C1 segment of cervical spinal cord (tissue), 14 donors: ENCODE measurements at places on chromosomes 13 and 19.
A peak's percentile ranks its signal among the peaks of the same experiment; 100 is the strongest.

DNA sequence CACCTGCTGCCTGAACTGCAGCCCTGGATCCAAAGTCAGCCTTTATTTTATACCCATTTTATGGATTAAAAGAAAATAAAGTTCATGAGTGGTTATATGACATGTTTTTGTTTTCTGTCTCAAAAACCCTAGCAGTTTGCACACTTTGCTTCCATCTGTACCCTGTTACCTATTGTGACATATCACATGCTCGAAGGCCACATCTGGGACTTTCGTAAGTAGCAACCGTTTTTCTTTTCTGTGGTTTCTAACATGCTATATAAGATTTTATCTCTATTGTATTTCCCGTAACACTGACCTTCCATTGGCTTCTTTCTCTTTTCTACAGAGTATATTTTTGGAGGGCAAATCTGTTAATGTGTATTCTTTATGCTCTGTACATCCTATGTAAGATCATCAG is 1007.2 kb downstream of the PCDH9 start:
- DNase-seq = no peak

- no peak for DNase-seq
Observed at GRCh38 chr19:17394891-17395415, 957 bp upstream of the CCDC194 start.

GRCh38 chr13:23992781-23993679 is 95.7 kb upstream of the C1QTNF9B start:
- peak; percentile 89 for DNase-seq

DNA sequence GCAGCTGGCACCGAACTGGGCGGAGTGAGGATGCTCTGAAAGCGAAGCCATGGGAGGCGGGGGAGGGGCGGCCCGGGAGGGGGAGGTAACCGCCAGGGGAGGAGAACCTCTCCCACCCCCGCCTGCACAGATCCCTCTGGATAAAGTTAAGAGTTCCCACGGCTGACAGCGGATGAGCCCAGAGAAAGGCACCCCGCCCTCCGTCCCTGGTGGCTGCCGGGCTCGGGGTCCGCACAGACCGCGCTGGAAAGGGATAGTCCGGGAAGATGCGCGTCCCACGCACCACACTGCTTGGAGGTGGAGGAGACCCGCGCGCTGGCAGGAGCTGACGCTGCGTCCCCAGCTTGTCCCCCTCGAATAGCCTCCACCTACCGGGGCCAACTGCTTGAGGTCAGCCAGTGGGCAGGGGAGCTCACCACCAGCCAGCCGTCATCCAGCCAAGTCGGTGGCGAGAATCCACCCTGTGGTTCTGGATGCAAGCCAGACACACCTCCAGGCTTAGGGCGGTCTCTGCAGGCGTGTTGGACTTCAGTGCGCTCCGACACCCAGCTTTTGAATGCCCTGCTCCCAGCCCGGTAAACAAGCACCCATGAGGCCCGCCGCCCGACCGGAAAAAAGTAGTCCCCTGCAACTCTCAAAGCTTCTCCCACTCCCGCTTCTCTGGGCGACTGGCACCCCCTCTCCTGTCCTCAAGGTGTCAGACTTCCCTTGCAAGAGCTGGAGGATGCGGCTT is at the start of gene TRPC4:
Gene TRPC4 (minus strand): TSS at position 17 of the 733 bp plus-strand sequence. CDS start 86,439 bp downstream, outside the sequence.
- no peak for DNase-seq

- DNase-seq = no peak
Observed at GRCh38 chr19:2361246-2362045, 1.4 kb downstream of the TMPRSS9 start.

- no peak for DNase-seq
Observed at GRCh38 chr13:112869202-112870050, 99.6 kb upstream of the MCF2L start.

GRCh38 chr13:79404361-79404760 is 1.7 kb downstream of the RBM26 start:
- no peak for DNase-seq

- no peak for DNase-seq
Observed at GRCh38 chr13:22128441-22129408, 457.9 kb downstream of the FGF9 start.

DNA sequence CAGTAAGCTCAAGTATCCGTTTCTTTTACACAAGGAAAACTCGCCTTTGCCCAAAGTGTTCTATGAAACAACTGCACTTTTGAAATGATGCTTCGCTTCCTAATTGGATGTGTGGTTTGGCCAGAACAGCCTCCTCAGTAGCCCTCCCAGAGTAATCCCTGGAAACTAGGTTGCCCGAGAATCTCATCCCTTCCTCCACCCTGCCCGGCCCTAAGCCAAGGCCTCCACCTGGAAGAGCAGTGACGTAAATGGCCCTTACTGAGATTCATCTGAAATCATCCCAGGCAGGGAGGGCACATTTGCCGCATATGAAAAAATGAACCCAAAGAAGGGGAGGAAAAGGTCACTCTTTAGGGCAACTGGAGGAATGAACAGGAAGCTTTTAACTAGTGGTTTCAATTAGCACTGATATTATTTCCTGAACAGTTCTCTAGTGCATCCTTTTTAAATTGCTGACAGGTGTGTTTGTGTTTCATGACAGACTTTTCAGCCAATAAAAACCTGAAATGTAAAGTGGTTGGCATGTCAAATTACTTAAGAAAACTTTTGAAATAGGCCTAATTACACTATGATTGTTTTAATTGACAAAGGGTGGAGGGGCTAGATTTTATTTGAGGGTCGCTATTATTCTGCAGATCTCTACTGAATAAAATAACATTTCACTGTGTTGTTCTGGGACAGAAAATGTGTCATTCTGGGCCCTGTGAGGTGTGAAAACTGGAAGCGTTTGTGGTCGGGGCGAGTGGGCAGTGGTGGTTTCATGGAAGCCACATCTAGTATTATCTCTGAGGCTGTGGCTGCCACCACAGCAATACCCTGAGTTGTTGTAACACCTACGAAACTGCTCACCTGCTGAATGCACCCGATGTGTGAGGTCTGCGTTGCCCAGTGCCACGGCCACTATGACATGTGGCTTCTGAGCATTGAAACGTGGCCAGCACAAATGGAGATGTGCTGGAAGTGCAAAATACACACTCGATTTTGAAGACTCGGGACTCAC is 112.1 kb downstream of the ZIC5 start:
- DNase-seq = no peak

DNA sequence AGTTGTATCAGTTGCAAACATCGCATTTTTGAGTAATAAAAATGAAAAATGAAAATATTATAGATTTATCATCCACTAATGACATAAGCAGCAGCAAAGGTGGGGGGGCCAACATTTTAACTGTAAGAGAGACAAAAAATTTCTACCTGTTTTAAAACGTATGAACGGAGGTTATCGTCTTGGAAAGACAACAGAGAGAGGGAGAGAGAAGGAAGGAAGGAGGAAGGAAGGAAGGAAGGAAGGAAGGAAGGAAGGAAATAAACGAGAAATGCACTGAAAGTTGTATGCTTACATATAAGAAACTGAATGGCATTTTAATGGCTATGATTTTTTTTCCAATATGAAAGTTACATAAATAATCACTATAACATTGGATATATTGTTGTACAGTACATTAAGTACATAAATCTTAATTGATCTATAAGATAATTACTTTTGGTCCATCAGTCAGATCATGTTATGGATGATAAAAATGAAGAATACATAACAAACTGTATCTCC is 862.8 kb upstream of the SLITRK1 start:
- no peak for DNase-seq

DNA sequence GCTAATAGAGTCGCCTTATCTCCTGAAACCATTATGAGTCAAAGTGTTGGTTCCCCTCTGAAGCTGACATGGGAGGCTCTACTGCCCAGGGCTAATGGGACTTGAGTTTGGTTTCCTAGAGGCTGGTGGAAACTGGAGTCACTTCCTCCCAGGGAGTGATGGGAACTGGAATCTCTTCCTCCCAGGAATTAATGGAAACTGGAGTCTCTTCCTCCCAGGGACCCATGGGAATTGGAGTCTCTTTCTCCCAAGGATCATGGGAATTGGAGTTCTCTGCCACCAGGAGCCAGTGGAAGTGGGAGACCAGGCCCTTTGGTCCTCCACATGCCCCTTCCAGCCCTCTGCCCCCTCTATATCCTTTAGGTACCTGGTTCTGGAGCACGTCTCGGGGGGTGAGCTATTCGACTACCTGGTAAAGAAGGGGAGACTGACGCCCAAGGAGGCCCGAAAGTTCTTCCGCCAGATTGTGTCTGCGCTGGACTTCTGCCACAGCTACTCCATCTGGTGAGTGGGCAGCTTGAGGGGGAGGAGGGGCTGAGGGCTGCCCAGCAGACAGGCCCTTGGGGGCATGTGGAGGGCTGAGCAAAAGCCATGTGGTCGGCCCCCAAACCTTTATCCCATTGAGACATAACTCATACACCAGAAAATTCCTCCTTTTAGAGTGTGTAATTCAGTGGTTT is 5.5 kb downstream of the BRSK1 start:
- no peak for DNase-seq

- no peak for DNase-seq
Observed at GRCh38 chr19:2243274-2244124, 5.6 kb upstream of the AMH start.

- no peak for DNase-seq
Observed at GRCh38 chr13:59356607-59357006, 807.1 kb downstream of the DIAPH3 start.

DNA sequence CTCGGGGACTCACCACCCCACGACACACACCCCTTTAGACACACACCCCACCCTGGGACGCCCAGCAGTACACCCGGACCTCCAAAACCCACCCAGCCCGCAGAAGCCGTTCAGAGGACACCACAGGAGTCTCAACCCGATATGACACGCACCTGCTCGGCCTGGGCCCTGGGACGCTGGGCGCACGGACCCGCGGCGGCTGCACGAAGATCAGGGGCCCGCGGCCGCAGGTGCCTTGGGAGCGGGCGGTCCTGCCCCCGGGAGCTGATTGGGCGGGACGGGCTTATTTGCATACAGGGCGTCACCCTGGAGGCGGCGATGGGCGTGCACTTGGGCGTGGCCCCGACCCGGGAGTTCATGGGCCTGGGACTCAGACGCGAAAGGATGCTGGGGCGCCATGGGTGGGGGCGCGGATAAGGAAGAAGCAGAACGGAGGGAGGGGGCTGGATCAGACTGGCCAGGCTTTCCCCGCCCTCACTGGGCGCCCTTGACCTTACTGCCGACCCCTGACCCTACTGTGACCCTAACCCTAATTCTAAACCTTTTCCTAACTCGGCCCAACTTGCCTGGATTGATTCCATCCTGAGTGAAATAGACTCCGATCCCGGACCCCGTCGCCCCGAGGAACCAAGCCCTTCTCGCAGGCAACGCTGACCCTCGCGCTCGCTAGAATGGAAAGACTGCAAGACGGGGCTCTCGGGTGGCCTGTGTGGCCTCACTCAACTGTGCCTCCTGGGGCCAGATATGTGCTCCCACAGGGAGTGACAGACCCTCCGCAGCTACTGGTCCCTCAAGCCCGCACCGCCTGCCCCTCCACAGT is at the start of gene MEF2B:
Gene MEF2B (minus strand): TSS at position 211 of the 820 bp plus-strand sequence. CDS start 19,528 bp downstream, outside the sequence.
- peak; percentile 19 for DNase-seq

- no peak for DNase-seq
Observed at GRCh38 chr19:900043-900301, 6.7 kb downstream of the RNU6-9 start.

- DNase-seq = no peak
Observed at GRCh38 chr13:50453188-50453587, 390.3 kb downstream of the DLEU7 start.

- no peak for DNase-seq
Observed at GRCh38 chr13:106155411-106155810, 380.1 kb downstream of the EFNB2 start.

- DNase-seq = no peak
Observed at GRCh38 chr13:73715114-73715910, 418.9 kb downstream of the KLF12 start.

DNA sequence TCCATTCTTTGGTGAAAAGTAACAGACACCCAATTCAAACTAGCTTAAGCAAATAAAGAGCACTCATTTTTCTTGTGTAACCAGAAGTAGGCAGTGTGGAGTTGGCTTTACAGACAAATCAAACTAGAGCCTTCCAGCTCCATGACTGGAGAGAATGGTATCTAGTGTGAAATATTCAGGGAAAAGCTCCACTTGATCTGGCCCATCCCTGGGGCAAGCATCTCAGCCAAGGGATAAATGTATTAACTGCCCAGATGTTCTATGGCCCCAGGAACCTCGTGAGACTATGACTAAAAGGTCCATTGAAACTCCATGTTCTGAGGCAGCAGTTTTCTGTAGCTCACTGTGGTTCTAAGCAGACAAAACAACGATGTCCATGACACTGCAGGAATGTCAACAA is 49.9 kb downstream of the TBC1D4 start:
- DNase-seq = no peak

DNA sequence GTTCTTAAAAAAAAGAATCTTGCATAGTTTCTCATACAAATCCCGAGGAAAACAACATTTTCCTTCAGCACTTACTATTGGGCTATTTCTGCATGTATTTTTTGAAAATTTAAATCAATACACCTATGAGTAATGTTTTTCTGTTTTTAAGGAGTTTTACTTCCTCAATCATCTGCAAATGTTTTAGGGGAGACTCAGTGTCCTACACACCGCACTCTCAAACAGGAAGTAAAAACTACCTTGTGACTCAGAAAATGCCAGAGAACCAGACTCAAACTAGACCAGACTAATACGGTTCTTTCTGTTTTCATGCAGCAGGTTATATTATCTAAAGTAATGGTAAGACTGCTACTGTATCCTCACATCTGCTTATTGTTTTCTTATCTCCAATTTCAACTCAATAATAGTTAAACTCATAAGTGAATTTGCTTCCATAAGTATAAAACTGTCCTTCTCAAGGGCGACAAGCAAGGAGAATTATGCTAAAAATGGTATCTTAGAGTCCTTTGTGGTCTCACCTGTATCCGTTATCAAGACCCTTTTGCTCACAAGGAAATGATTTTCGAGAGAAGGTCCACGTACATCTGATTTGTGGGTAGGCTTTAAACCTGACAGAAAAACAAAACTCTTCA is 52.5 kb downstream of the FLT3 start:
- DNase-seq = no peak

- DNase-seq = no peak
Observed at GRCh38 chr13:53522034-53522433, 493.4 kb downstream of the OLFM4 start.

DNA sequence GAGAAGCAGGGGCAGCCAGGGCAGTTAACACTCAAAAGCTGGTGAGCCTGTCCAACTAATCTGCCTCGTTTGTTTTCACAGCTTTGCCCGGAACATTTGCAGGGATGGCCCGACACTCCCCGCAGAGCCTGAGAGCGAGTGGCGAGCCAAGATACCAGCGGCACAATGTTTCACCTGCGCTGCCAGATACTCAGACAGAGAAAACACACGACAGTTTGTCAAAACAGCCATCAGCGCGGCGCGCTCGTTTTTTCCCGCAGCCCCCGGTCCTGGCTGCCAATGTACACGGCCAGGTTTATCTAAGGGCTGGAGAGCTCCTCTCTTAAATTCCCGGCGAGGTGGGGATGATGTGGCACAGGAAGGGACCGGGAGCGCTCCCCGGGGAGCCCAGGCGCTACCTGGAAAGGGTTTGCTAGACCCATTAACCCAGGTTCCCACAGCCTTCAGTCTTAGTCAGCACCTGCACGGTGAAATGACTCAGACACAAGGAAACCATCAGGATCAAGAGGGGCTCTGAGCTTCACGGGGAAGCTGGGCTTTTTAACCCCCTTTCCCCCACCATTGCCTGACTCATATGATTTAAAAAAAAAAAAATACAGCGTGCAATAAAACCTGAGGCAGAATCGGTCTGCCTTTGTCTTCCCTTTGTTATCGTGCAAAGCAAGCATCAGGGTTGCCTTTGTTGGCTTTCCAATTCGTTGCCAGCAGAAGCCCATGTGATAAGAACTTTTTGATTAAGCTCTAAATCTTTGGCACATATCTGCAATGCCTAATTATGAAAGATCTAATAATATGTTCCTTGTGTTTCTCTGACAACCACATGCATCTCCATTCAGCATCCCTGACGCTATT is 186.2 kb downstream of the EFNB2 start:
- no peak for DNase-seq

- peak; percentile 62 for DNase-seq
Observed at GRCh38 chr19:18481505-18482222, 40.2 kb downstream of the ELL start.
